HT1080 (cell line): ENCODE measurements at places on chromosomes 6 and 20.

DNA sequence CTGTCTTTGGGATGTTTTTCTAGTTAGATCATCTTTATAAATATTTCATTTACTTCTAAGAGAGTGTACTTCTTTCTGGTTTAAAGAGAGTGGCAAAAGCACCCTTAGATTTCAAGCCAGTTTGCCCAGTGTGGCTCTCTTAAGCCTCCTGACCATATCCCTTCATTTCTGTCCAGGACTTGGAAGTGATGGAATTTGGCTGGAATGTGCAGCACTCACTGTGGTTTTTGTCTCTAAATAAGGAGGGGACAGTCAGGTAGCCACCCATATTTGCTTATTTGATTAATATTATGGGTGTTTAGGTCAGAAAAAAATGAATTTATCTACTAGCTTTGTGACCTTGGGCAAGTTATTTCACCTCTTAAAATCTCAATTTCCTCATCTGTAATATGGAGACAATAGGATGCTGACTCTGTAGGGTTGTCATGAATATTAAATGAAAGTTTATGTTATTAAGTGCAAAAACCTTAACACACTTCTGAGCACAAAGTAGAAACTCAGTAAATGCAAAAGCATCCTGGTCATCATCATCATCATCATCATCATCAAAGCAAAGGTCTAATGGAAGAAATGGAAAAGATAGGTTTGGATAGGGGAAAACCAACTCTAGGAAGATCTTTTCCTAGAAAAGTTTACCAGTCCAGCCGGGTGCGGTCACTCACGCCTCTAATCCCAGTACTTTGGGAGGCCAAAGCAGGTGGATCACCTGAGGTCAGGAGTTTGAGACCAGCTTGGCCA lies 3.1 kb downstream of the CRYBG1 start:
- DNase-seq, result no peak

DNA sequence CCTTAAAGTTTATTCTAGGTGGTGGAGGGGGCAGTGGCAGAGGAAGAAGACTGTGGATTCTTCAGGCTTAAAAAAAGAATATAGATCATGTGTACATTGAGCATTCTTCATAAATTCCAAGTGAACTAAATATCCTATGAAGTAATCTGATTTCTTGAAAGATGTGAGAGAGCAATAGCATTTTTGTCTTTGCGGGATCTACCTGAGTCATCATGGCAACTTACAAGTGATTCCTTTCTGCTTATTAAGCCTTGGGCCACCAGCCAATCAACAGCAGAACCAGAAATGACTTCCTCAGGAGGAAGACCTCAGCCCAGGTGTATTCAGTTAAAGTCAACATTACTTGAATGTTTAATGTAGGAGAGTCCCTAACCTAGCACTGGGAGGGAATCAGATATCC lies 756.9 kb downstream of the TFAP2A start:
- peak; percentile 56 for DNase-seq

GRCh38 chr20:62134735-62135231 lies 8.4 kb downstream of the PSMA7 start:
- DNase-seq, result no peak

- no peak for DNase-seq
These were observed 132.5 kb downstream of the EPM2A start for GRCh38 chr6:145602726-145603326.

DNA sequence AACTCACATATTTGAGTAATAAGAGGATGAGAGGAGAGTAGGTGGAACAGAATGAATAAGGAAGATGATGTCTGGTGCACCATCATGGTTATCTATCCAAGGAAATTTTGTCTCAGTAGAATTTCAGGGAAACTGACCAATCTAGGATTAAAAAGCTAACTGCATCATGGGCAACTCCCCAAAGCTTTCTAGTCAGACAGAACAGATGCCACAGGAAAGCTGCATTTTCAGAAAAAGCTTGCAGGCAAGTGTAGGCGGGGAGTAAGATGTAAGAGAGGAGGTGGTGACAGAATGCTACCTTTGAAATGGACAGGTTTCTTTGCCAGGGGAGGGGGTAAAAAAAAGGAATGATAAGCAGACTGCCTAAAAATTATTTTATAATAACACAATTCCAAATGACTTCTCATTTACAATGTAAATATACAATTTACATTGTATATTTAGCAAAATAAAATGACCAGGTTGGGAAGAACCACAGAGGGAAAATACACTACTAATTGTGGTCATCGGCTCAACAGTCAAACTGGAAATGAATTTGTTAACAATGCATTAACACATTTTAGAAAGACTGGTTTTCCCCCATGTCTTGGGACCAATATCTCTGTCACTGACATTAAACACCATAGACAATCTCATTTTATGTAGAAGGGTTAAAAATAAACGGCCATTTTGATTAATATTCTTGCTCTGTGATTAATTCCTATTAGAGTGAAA lies 15.1 kb downstream of the NHSL1 start:
- DNase-seq, result no peak

GRCh38 chr20:35302421-35303335 lies 10.5 kb upstream of the FAM83C start:
- peak; percentile 89 for DNase-seq
